Suprapubic skin (tissue), 4 donors: ENCODE measurements at places on chromosomes 4 and X.

- DNase-seq: peak; percentile 37
Observed at GRCh38 chr4:8325291-8325973, 55.9 kb downstream of the HTRA3 start.

DNA sequence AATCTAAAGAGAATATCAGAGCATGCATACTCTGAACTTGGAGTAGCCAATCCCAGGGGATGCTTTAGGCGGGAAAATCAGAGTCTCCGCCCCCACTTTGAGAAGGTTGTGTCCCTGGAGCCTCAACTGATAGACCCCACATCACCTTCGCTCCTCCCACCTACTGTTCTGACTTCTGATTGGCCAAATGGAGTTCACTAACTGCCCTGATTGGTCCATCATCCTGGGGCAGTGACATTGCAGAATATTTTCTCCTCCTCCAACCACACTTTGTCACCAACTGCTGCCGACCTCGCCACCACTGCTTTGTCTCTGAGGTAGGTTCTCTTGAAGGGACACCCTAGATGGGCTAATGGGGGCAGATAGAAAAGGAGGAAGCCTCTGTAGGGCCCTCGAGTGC, 22.7 kb upstream of the SPACA5B start:
- no peak for DNase-seq

- no peak for DNase-seq
Observed at GRCh38 chr4:126755506-126755905, 877.3 kb upstream of the INTU start.

GRCh38 chr4:88999392-88999930, 57.5 kb downstream of the FAM13A start:
- DNase-seq: no peak

GRCh38 chr4:159425737-159426305, 322.9 kb downstream of the RAPGEF2 start:
- DNase-seq: no peak

- DNase-seq: no peak
Observed at GRCh38 chrX:118350221-118350620, 4.3 kb downstream of the WDR44 start.
